ENCODE measurements at places on chromosomes 11 and 22.

- DNase-seq: no peak
These were observed 27.1 kb downstream of the ARAP1 start for GRCh38 chr11:72724851-72725723.

- no peak for DNase-seq
These were observed 34.6 kb downstream of the A4GALT start for GRCh38 chr22:42685941-42686653.

DNA sequence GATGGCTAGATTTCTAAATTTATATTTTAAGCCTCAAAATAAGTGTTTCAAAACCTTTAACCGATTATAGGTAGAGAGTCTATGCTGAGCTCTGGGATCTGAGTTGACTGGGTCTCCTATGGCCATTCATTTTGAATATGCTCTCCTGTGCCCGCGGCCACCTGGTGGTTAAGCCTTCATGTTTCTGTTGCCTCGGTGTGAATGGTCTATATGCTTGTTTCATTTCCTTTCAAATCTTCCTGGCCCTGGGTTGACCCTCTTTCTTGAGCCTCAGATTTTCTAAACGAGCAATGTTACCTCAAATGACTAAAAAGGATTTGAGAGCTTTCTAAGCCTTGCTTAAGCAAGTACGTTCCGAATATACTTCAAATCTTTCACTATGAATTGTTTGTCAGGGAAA is 789.4 kb upstream of the KIRREL3 start:
- DNase-seq: peak; percentile 51

GRCh38 chr11:93921695-93922468 is 71.5 kb upstream of the VSTM5 start:
- peak; percentile 46 for DNase-seq

DNA sequence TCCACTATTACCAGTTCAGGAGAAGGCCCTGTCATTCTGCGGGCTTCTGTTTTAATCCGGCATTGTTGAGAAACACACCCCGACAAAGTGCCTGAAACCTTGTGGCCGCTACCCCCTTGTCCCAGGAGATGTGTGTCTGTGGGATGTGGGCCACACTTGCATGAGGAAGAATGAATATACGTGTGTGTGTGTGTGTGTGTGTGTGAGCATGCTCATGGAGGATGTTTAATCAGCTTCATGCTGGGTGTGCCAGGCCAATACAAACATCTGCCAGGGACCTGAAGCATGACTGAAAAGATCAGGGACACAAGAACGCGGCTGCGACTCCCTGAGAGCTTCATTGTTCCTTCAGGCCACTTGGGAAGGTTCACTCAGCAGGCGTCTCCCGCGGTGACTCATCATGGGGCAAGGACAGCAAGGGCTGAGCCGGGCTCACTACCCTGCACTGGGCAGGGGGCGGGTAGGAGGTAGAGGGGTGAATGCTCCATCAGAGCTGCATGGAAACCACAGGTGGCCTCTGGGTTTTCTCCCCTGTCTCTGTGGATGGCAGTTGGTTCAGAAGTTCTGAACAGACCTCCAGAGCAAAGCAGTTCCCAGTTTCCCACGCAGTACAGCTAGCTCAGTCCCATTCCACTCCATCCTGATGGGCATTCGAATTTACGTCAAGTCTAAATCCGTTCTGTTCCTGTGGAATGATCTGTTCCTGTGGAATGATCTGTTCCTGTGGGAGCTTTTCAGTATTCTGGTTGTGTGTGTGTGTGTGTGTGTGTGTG is 7.0 kb upstream of the MALAT1 start:
- peak; percentile 58 for DNase-seq

- no peak for DNase-seq
These were observed 88.3 kb upstream of the MTMR2 start for GRCh38 chr11:96012086-96012824.

DNA sequence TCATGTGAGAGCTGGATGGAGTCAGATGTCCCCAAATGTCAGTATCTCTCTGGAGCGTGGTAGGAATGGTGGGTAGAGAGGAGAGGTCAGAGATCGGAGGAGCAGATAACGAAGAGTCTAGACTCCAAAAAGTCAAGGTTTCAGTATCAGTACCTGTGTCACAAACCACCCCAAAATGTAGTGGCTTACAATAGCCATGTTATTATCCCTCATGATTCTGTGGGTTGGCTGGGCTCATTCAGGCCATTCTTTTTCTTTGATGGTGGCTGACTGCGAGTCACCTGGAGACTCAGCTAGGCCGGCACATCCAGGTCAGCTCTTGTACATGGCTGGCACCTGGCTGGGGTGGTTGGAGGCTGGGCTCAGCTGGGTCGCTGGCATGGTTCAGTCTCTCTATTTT is 7.3 kb upstream of the SSTR3 start:
- no peak for DNase-seq

- DNase-seq: no peak
These were observed 171.5 kb upstream of the SYT13 start for GRCh38 chr11:45457649-45458048.

DNA sequence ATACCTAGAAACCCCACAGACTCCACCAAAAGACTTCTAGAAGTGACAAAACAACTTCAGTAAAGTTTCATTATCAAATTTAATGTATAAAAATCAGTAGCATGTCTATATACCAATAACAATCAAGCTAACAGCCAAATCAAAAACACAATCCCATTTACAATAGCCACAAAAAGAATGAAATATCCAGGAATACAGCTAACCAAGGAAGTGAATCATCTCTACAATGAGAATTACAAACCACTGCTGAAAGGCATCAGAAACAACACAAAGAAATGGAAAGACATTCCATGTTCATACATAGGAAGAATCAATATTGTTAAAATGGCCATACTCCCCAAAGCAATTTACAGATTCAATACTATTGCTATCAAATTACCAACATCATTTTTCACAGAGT is 46.0 kb downstream of the PRCP start:
- no peak for DNase-seq

DNA sequence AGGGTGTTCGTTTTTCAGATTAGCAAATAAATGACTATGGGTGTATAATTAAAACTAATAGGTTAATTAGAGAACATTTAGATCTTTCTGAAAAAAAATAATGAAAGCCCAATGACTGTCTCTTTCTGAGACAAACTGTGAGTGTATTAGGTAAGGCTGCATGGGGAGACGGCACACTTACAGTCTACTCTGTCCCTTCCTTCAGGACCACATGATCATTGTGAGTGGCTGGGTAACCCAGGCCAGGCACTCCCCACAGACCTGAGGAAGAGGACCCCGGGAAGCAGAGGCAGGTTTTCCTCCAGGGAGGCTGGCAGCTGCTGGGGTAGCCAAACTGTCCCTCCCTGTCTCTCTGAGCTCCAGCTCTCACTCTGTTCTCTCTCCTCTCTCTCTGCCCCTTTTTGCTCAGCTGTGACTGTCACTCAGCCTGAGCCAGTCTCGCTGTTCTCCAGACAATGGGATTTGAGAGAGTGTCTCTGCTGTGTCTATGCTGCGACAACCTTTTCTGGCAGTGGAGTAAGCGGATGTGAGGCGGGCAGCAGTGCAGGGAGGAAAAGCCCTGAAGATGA is 83.1 kb upstream of the NCAM1 start:
- no peak for DNase-seq

DNA sequence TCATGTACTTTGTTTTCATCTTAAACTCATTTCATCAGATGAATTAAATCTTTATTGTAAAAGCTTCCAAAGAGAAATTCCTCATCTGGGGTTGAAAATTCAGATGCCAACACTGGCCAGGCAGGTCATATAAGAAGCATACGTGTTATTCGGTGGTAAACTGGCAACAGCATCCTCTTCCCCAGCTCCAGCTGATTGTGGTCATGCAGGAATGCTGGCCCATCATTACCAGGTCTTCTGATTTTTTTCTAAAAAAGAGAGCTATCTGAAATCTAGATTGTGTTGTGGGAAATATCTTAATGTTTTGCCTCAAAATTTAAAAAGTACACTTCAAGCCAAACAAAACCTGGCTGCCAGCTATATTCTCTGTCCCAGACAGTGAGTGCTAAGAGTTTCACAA is 53.6 kb downstream of the ARFGAP2 start:
- no peak for DNase-seq

DNA sequence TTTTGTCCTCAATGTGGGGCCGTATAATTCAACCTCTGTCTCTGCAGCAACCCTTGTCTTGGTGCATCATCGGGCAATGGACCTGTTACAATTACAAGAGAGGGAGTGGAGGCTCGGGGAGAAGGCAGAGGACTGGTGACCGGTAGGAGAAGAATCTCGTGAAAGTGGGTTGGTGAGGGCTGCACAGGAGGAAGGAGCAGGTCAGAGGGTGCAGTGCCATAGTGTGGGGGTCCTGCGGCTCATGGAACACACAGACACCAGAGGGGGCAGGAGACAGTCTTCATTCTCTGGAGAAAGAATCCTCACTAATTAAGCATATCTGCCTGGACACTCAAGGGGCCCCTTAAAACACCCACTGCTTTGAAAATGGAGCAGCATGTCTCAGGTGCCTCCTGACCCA is 174.7 kb upstream of the B3GAT1 start:
- no peak for DNase-seq

- DNase-seq: no peak
These were observed 373.9 kb upstream of the C11orf87 start for GRCh38 chr11:109048098-109048497.

Data from right lobe of liver (tissue), 6 donors.